ENCODE measurements at places on chromosomes 12 and 14.

DNA sequence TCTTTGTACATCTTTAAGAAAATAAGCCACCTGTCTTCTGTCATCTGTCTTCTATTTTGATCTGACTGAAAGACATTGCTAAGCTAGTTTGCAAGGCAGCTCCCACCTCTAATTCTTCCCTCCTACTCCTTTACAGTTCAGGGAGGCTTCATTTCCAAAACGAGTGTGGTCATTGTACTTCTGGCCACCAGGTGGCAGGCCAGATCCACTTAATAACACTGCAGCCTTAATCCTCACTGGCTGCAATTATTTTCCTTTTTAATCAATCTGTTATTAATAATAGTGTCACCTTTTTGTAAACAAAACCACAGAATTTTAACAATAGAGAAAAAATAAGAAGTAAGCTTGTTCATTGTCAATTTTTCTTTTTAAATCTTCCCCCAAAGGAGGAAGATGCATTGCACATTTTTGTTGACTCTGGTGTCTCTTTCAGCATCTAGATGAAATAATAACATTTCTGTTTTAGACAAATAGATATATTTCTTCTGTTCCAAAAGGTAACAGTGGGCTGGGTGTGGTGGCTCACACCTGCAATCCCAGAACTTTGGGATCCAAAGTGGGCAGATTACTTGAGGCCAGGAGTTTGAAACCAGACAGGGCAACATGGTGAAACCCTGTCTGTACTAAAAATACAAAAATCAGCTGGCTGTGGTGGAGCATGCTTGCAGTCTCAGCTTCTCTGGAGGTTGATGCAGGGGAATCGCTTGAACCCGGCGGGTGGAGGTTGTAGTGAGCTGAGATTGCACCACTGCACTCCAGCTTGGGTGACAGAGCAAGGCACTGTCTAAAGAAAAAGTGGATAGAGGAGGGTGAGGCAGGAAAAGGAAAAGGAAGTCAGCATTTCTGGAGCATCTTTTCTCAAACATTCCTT lies 23.3 kb downstream of the GABARAPL1 start:
- peak; percentile 19 for DNase-seq

GRCh38 chr14:35155962-35156361 lies 33.6 kb downstream of the PRORP start:
- no peak for DNase-seq

GRCh38 chr14:62557416-62557815 lies 487.8 kb downstream of the KCNH5 start:
- DNase-seq, result no peak

GRCh38 chr12:105330283-105330930 lies at the start of gene C12orf75:
TSS of gene C12orf75 (plus strand) at chr12:105330691. CDS start at chr12:105330892, 201 bp downstream.
- peak; percentile 83 for DNase-seq

GRCh38 chr12:54306925-54307741 lies 6.3 kb upstream of the NFE2 start:
- DNase-seq, result no peak

- no peak for DNase-seq
Measured at GRCh38 chr12:62261876-62262517, 1.8 kb downstream of the USP15 start.
